Stimulated activated CD4-positive, alpha-beta T cell treated with anti-CD3 and anti-CD28 coated beads, Interleukin-1b, Interleukin-23, amount 100 ng/mL, for 24 hours (primary cell): ENCODE measurements at places on chromosomes 1 and 21.

GRCh38 chr1:109441069-109441468 lies 14.8 kb upstream of the PSMA5 start:
- DNase-seq = no peak

DNA sequence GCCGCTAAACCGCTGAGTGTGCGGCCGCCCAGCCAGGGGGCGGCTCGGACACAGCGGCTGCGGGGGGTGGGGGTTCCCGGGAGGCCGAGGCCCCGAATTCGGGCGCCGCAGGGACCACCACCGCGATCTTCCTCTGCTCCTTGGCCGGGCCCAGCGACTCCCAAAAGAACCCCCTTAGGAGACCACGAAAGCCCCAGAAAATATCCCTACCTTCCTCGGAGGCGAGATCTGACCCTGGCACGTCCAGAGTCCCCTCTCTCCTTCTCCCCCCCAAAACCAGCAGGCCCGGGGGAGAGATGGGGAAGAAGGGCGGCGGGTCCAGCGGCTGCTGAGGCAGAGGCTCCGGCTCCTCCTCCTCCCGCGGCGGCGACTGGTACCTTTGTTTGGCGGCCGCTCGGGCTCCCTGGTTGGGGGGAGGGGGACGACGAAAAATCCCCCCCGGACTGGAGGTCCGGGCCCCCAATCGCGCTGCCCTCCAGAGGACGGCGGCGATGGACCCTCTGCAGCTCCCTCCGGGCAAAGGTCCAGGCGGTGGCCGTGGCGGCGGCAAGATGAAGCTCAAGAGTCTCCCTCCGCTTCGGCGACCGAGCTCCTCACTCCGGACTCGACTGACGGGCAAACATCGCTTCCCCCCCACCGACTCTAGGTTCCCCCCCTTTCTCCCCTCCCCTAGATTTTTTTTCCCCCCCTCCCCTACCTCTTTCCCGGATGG lies at the start of gene ARID4B:
TSS of gene ARID4B (minus strand) at position 621 of the 712 bp plus-strand sequence. CDS start 1,260 bp downstream, outside the sequence.
- DNase-seq = no peak

DNA sequence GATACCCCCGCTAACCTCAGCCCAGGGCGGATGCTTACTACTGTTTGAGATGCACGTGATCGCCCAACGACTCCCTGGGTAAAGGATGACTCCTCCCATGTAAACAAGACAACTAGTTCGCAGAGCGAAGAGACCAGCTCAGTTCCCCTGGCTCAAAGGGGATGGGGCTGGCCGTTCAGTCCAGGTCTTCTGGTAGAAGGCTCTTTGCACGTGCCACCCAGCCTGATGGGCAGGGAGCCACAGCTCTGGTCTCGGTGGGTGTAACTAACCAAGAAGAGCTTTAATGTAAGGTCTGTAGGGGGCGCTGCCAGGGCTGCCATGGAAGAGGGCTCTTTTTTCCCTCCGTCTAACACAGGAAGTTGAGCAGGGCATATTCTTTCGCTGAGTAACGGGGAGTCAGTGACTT lies 49.4 kb upstream of the PARP1 start:
- no peak for DNase-seq

DNA sequence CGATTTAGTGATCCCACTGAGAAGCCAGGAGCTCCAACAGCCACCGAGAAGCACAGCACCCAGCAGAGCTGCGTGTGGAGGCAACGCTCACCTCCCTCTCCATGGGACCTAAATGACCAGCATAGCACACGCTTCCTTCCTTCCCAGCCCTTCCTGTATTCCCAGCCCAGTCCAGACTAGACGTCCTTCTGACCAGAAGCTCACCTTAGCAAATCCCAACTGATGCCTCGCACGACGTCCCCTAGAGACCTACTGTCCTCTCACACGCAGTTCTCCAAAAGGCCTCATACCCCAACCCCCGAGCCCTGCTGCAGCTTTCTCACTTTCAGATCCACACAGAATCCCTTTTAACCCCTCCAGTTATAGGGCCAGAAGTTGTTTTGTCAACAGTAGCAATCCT lies 132.4 kb downstream of the SLC45A1 start:
- DNase-seq = no peak

- no peak for DNase-seq
Measured at GRCh38 chr1:86227026-86227425, 70.5 kb upstream of the COL24A1 start.

GRCh38 chr1:50196081-50196480 lies 87.4 kb downstream of the ELAVL4 start:
- DNase-seq = no peak
